ENCODE measurements at places on chromosomes 7 and 10.

- H3K27me3 ChIP-seq, result no peaks in the 10 kb centered on the region
- H3K4me3 ChIP-seq, result no peak overlapping the region
- H3K4me1 ChIP-seq, result no peaks in the 10 kb centered on the region
- DNase-seq, result no peak
- H3K27ac ChIP-seq, result no peak overlapping the region
Observed at GRCh38 chr10:37732685-37733084, 124.7 kb downstream of the ZNF248 start.

GRCh38 chr7:72058579-72058978 is 353.6 kb downstream of the CALN1 start:
- H3K27ac ChIP-seq, result no peak overlapping the region
- H3K4me1 ChIP-seq, result no peaks in the 10 kb centered on the region
- H3K27me3 ChIP-seq, result no peaks in the 10 kb centered on the region
- no peak for DNase-seq
- no peaks in the 10 kb centered on the region for H3K36me3 ChIP-seq
- no peak overlapping the region for H3K4me3 ChIP-seq

DNA sequence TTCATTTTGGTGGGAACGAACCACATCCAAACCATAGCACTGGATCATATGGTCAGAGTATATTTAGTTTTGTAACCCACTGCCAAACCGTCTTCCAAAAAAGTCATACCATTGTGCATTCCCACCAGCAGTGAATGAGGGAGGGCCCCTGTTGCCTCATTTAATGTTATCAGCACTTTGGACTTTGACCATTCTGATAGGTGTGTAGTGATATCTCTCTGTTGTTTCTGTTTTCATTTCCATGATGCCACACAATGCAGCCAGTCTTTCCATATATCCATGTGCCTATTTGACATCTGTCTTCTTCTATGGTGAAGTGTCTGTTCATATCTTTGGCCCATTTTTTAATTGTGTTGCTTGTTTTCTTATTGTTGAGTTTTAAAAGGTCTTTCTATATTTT is 105.0 kb upstream of the PPP2R2D start:
- H3K27me3 ChIP-seq, result no peaks in the 10 kb centered on the region
- DNase-seq, result no peak
- H3K4me3 ChIP-seq, result no peak overlapping the region
- H3K27ac ChIP-seq, result no peak overlapping the region
- H3K36me3 ChIP-seq, result no peaks in the 10 kb centered on the region
- no peaks in the 10 kb centered on the region for H3K4me1 ChIP-seq

DNA sequence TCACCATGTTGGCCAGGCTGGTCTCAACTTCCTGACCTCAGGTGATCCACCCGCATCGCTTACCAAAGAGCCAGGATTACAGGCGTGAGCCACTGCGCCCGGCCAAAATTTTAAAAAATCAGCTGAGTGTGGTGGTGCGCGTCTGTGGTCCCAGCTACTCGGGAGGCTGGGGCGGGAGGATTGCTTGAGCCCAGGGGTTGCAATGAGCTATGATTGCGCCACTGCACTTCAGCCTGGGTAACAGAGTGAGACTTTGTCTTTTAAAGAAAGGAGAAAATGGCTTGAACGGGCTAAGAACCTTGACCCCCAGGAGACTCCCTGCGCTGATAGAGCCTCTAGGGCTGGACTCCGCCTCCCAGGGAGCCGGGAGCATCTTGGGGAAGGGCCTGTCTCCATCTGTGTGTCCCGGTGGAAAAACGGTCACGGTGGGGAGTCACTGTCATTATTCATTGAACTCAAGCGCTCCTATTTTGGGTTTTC is 760 bp upstream of the KCTD7 start:
- H3K27me3 ChIP-seq, result no peaks in the 10 kb centered on the region
- peaks cover 11% of the 10 kb centered on the region for H3K4me1 ChIP-seq
- no peak for DNase-seq
- peak overlapping the region; percentile 80 for H3K4me3 ChIP-seq

DNA sequence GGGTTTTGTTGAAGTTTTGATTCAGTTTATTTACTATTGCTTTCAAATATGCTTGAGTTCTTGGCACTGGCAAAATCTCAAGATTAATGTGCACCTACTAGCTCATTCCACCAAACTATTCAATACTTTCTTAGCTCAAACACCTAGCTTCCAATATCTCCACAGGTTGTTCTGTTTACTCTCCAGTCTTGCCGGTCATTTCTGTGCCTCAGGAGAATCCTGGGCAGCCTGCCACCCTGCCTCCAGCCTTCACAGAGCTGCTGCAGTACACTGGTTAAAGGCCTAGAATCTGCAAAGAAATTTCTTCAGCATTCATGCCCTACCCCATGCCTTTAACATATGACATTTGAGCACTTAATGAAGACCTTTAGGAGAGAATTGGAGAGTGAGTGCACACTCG is 4.0 kb upstream of the TMEM106B start:
- H3K27ac ChIP-seq, result no peak overlapping the region
- peaks cover 14% of the 10 kb centered on the region for H3K27me3 ChIP-seq
- peaks cover 3% of the 10 kb centered on the region for H3K4me1 ChIP-seq

GRCh38 chr7:98643236-98643985 is 26.3 kb downstream of the NPTX2 start:
- no peak overlapping the region for H3K27ac ChIP-seq
- H3K27me3 ChIP-seq, result no peaks in the 10 kb centered on the region
- DNase-seq, result no peak
- H3K4me1 ChIP-seq, result no peaks in the 10 kb centered on the region
- no peaks in the 10 kb centered on the region for H3K36me3 ChIP-seq
- no peak overlapping the region for H3K4me3 ChIP-seq

- H3K27ac ChIP-seq, result no peak overlapping the region
- H3K4me1 ChIP-seq, result no peaks in the 10 kb centered on the region
- no peak overlapping the region for H3K4me3 ChIP-seq
- no peaks in the 10 kb centered on the region for H3K27me3 ChIP-seq
- DNase-seq, result peak; percentile 10
- no peaks in the 10 kb centered on the region for H3K36me3 ChIP-seq
Observed at GRCh38 chr10:23643111-23643780, 204.4 kb downstream of the OTUD1 start.

- H3K36me3 ChIP-seq, result no peaks in the 10 kb centered on the region
- H3K4me1 ChIP-seq, result no peaks in the 10 kb centered on the region
- no peak overlapping the region for H3K27ac ChIP-seq
- no peaks in the 10 kb centered on the region for H3K27me3 ChIP-seq
Observed at GRCh38 chr10:122293156-122293960, 22.3 kb downstream of the BTBD16 start.

DNA sequence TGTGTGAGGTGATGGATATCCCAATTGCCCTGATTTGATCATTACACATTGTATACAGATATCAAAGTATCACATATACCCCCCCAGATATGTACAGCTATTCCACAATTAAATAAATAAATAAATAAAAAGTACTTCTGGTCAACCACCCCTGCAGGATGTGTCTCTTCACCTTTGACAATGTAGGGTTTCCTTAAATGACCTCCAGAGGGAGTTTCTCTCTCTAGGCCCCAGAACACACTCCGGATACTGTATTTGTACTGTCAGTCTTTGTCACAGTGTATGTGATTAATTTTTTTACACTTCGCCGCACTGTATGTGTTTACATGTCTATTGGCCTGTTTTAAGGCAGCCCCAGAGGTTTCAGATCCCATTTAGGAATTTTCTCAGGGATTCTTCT is 123.6 kb downstream of the ADCYAP1R1 start:
- H3K4me1 ChIP-seq, result no peaks in the 10 kb centered on the region
- DNase-seq, result peak; percentile 60
- no peak overlapping the region for H3K27ac ChIP-seq
- no peaks in the 10 kb centered on the region for H3K27me3 ChIP-seq
- H3K36me3 ChIP-seq, result no peaks in the 10 kb centered on the region

DNA sequence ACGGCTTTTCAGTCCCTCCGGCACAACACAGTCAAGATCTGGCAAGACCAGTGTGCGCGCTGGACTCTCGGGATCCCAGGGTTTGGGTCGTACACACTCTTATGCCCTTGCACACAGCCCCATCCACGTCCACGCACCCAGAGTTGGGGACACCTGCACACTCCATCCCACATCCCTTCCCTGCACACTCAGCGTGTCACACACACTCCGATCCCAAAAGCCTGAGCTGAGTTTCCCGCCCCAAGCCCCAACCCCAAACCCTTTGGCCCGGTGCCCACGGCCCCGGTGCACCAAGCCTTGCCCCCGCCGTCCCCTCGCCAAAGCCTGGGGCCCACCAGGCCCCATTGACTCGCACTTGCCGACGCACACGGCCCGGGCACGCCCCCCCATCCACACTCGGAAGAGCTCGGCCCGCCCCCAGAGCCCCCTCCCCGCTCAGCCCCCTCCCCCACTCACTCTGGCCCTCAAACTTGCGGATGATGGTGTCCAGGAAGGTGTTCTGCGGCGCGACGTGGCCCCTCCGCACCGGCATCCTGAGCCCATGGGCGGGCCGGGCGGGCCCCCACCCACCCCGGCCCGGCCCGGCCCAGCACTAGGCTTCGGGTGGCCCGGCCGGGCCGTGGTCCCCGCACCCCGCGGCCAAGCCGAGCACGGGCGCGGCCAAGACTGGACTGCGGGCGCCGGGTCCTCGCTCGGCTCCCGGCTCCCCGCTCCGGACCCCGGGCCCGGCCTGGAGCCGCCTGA is 567 bp downstream of the KCNH2 start:
- peaks cover 52% of the 10 kb centered on the region for H3K27me3 ChIP-seq
- DNase-seq, result peak; percentile 39
- H3K27ac ChIP-seq, result no peak overlapping the region
- peak overlapping the region; percentile 82 for H3K4me3 ChIP-seq

DNA sequence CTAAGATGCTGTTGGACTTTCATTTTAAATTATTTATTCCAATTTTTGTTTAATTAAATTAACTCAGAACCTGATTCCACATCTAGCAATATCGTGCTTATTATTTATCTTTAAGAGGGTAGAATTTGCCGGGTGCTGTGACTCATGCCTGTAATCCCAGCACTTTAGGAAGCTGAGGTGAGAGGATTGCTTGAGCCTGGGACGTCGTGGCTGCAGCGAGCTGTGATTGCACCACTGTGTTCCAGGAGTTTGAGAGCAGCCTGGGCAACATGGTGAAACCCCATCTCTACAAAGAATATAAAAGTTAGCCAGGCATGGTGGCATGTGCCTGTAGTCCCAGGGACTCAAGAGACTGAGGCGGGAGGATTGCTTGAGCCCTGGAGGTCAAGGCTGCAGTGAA is 47.8 kb downstream of the ZFAND4 start:
- no peaks in the 10 kb centered on the region for H3K4me1 ChIP-seq
- H3K27ac ChIP-seq, result no peak overlapping the region
- no peak overlapping the region for H3K4me3 ChIP-seq

DNA sequence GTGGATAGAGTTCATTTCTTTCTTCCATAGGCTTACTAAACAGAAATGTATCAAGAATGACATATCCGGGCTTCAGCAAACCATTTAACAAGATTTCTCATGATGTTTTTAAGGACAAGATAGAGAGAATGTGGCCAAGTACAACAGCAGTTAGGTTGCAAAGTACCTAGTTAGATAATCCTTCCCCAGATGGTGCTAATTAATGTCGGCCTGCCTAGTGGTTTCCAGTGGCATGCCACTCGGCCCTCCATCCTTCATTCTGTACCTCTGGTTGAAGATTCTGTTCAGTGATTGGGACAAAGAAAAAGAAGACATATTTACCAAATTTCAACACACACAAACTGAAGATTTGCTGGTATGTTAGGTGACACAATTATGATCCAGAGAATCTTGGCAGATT is 212.1 kb downstream of the MACC1 start:
- no peak overlapping the region for H3K27ac ChIP-seq
- peaks cover 9% of the 10 kb centered on the region for H3K36me3 ChIP-seq
- H3K4me3 ChIP-seq, result no peak overlapping the region
- H3K27me3 ChIP-seq, result no peaks in the 10 kb centered on the region
- DNase-seq, result no peak

GRCh38 chr10:21432266-21432665 is 93.2 kb downstream of the SKIDA1 start:
- no peak overlapping the region for H3K27ac ChIP-seq
- H3K4me3 ChIP-seq, result no peak overlapping the region
- H3K36me3 ChIP-seq, result no peaks in the 10 kb centered on the region
- no peak for DNase-seq

DNA sequence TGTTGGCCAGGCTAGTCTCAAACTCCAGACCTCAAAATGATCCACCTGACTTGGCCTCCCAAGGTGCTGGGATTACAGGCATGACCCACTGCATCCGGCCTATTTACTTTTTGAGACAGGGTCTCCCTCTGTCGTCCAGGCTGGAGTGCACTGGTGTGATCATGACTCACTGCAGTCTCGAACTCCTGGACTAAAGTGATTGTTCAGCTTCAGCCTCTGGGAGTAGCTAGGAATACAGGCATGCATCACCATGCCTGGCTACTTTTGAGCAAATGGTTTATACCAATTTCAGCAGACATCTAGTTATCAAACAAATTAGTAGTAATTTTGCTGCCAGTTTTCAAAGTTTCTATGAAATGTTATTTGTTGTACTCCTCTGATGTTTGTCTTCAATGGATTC is 2.2 kb upstream of the WAC start:
- H3K27me3 ChIP-seq, result no peaks in the 10 kb centered on the region
- H3K27ac ChIP-seq, result no peak overlapping the region
- H3K4me3 ChIP-seq, result no peak overlapping the region
- peaks cover 11% of the 10 kb centered on the region for H3K4me1 ChIP-seq
- no peak for DNase-seq

- peak; percentile 28 for DNase-seq
- H3K36me3 ChIP-seq, result peaks cover 4% of the 10 kb centered on the region
- H3K4me1 ChIP-seq, result peaks cover 13% of the 10 kb centered on the region
- H3K27ac ChIP-seq, result no peak overlapping the region
- H3K27me3 ChIP-seq, result no peaks in the 10 kb centered on the region
Observed at GRCh38 chr10:104146882-104147281, 24.9 kb downstream of the SFR1 start.

DNA sequence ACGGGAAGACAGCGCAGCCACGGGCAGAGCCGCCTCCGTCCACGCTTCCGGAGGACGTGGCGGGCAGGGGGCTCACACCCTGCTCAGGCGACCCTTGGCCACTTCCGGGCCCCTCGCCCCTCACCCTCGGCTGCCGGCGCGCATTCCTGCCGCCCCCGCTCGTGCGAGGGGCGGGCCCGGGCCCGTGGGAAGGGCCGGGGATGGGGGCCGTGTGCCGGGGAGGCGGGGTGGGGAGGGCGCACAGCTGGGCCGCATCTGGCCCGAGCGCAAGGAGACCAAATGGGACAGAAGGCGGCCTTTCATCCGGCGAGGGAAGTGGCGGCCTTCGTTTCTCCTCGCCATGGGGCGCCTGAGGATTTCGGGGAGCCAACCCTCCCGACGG is 846 bp upstream of the LFNG start:
- peak overlapping the region; percentile 63 for H3K4me3 ChIP-seq
- H3K27ac ChIP-seq, result no peak overlapping the region
- no peaks in the 10 kb centered on the region for H3K36me3 ChIP-seq
- peaks cover 28% of the 10 kb centered on the region for H3K27me3 ChIP-seq

- peak; percentile 63 for DNase-seq
- no peaks in the 10 kb centered on the region for H3K27me3 ChIP-seq
- H3K4me3 ChIP-seq, result no peak overlapping the region
- peaks cover 21% of the 10 kb centered on the region for H3K4me1 ChIP-seq
- no peaks in the 10 kb centered on the region for H3K36me3 ChIP-seq
Observed at GRCh38 chr10:116888380-116889055, 39.2 kb downstream of the ENO4 start.

- no peak overlapping the region for H3K4me3 ChIP-seq
- H3K27ac ChIP-seq, result no peak overlapping the region
- H3K27me3 ChIP-seq, result no peaks in the 10 kb centered on the region
- DNase-seq, result no peak
- no peaks in the 10 kb centered on the region for H3K4me1 ChIP-seq
Observed at GRCh38 chr10:131346456-131346855, 34.9 kb upstream of the TCERG1L start.
